CD4-positive, alpha-beta T cell treated with Interleukin-17A for 4 hours (primary cell): ENCODE measurements at places on chromosomes 1 and 21.

DNA sequence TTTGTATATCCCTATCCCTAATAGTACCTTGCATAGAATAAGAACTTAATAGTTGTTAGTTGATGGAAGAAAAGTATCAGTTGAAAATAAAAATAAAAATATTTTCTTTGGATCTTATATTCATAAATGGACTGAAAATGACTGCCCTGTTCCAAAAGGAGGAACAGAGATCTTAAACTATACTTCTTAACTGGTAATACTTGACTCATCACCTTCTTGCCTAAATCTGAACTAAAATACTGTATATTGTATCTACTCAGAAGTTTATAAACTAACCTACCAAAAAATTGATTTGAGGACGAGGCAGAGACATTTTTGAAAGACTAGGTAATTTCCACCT is 178.8 kb downstream of the SYT2 start:
- DNase-seq = no peak

GRCh38 chr1:163709636-163710035 is 387.9 kb downstream of the NUF2 start:
- no peak for DNase-seq

GRCh38 chr1:48644905-48645605 is 131.6 kb downstream of the BEND5 start:
- DNase-seq = no peak

DNA sequence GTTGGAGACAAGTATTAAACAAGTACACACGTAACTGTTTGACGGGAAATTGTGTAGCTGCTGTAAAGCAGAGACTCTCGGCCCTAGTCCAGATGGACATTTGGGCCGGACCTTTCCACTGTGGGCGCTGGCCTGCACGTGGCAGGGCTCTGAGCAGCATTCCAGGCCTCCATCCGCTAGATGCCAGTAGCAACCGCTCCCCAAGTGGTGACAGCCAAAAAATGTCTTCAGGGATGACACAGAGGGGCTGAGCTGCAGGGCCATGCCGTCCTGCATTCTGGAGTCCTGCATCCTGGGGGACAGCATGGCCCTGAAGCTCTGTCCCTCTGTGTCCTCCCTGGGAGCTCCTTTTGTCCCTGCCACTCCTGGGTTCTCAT is 24.8 kb downstream of the A3GALT2 start:
- no peak for DNase-seq

DNA sequence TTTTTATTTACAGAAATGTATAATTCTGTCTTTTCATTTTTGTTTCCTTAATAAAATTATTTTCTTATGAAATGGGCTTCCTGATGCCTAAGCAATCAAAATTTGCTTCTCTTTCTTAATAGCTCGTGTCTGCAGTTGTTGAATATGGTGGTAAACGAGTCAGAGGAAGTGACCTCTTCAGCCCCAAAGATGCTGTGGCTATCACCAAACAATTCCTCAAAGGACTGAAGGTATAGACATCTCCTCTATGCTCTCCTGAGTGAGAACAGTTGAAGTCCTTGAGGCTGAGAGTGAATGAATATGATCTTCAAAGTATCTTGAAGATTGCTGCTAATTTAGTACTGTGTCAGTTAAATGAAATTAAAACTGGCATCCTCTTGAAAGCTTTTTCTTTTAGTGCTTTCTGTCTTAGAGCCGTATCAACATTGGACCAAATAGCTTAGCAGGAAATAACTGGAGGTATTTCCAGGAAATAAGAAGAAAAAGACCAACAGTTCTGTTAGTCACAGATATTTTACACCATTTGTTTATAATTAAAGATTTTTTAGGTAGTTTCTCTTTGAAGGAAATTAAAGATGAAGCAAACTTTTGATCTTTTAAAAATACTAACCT is 24.7 kb downstream of the VPS45 start:
- DNase-seq = no peak
